ENCODE measurements at places on chromosomes 5 and 9.
A peak's percentile ranks its signal among the peaks of the same experiment; 100 is the strongest.

- DNase-seq = no peak
Observed at GRCh38 chr9:99019510-99020331, 76.0 kb downstream of the COL15A1 start.

DNA sequence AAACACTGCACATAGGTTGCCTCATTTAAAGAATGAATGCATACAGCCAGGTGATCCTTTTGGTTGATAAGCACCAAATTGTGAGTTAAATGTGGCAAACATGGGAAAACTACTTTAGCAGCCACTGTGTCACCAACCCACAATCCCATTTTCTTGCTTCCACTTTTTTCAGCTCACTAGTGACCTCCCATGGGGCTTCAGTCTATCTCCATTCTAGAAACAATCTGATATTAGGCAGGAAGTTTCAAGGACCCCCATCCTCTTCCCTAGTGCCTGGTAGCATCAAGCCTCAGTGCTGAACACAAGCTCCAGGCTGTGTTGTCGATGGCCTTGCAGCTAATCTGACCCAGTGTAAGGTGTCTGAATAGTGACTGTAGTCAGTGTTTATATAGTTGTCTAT, 66.2 kb downstream of the PLPPR1 start:
- DNase-seq = no peak

- no peak for DNase-seq
Observed at GRCh38 chr5:176155922-176156359, 82.3 kb upstream of the SIMC1 start.

DNA sequence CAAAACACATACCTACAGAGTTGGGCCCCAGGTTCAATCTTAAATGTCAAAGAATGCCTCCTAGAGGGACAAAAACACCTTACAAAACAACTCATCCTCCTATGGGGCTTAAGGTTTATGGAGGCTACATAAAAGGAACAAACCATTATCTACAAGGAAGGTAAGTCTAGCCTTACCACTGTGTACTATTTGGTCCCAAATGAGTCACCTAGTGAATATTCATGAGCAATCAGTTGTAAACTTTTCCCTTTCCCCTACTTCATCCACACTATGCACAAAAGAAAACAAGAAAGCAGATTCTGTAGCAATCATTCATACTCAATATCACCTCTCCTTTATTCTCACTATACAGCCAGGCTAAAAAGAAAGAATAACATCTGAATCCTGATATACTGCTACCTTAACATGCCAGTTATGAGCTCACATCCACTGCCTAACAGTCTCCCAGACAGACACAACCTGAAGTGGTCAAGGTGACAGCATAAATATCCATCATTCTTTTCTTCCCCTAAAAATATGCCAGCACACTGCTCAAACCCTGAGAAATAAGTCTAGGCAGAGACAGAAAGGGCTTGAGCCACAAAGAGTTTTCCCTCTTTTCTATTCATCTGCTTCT, 6.2 kb downstream of the OXCT1 start:
- no peak for DNase-seq

DNA sequence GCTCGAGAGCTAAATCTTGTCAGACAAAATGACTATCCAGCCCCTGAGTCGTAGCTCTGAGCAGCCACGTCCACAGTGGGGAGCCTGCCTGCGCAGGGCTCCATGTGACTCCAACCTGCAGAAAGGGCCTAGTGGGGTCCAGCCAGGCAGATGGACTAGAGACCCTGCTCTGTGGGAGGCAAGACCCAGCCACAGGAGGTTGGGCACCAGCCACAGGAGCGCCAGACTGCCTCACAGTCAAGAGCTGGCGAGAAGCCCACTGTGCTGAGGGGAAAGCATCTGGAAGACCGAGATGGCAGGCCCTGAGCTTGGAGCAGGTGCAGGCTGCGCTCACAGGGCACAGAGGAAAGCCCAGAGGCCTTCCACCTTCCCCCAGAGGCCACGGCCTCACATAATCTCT, 61.4 kb downstream of the C5orf15 start:
- DNase-seq = peak; percentile 83

GRCh38 chr9:112248722-112249121, 73.6 kb upstream of the SUSD1 start:
- no peak for DNase-seq

DNA sequence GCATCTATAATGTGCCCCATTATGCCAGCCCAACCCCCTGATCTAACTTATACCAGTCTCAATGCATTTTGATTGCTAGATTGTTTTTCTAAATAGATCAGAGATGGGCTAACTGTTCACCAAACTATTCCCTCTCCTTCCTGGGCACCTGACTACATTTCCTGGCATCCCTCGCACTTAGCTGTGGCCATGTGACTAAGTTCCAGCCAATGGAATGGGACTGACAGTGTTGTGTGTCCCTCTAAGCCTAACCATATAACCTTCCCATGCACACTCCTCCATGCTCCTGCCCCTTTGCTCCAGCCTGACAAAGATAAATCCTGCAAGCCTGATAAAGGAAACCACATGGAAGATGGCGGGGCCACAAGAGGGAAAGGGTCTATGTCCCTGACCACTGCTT, 12.3 kb upstream of the IFNK start:
- DNase-seq = no peak

GRCh38 chr5:156328161-156328560, 1.2 kb downstream of the SGCD start:
- DNase-seq = no peak

DNA sequence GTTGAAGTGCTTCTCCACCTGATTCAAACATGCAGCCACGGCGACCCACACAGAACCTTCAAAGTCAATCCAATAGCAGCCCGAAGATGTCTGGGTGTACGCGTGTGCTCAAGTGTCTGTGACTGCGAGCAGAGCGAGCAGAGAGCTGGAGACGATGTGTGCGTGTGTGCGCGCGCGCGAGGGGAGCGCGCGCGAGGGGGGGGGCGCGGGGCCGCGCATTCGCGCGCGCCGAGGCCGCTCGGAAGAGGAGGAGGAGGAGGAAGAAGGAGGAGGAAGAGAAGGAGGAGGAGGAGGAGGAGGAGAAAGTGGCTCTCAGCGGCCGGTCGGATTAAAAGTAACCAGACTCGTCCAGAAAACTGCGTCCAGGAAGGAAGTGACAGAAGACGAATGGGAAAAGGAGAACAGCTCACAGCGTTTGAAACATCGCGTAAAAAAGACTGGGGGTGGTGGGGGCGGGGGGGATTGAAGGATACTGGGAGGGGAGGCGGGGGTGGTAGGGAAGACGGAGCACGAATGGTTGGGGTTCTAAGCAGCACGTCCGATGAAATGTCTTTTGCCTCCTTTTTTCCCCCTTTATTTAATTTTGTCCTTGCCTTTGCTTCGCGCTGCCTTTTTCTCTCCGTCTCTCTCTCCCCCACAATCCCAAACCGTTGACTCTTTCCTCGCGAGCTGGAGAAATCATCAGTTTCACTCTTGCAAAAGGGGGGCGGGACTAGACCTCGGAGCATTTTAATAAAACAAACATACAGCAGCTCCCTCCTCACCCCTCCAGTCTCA, at the start of gene MEF2C:
Gene MEF2C, minus strand, starts transcription at position 126 of the 777 bp plus-strand sequence. CDS start 59,396 bp downstream, outside the sequence.
- peak; percentile 93 for DNase-seq

- no peak for DNase-seq
Observed at GRCh38 chr5:143037071-143037470, 266.9 kb downstream of the ARHGAP26 start.

DNA sequence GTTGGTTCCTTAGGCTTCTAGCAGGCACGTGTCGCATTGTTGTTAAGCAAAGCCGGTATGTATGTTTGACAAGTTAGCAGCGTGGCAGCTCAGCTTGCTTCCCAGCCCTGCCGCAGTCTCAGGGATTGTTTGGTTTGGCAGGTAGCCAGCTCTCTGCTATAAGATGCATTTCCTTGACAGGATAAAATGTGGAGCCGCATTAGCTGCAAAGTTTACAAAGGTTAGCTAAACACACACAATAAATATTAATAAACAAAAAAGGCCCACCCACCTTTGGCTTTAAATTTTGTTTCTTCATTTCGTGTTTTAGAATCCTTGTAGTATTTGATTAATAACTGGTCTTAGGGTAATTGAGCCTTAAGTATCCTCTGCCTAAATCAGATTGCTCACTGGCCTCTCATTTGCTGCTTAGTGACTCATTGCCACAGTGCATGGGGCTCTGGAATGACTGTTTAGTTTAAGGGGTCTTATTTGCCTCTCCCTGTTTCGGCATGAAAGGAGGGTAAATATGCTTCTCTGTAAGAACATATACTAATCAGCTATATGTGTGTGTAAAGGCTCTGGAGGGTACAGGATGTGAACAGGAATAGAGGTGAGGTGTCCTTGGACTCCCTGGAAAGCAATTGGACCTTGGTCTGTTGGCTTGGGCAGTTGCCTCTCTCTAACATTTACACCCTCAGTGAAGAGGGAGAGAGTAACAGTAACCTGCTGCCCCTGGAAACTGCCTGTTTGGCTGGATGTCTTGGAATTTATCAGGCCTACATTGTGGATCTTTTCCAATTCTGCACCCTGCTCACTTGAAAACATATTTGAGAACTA, 122.0 kb downstream of the GDNF start:
- DNase-seq = peak; percentile 53

DNA sequence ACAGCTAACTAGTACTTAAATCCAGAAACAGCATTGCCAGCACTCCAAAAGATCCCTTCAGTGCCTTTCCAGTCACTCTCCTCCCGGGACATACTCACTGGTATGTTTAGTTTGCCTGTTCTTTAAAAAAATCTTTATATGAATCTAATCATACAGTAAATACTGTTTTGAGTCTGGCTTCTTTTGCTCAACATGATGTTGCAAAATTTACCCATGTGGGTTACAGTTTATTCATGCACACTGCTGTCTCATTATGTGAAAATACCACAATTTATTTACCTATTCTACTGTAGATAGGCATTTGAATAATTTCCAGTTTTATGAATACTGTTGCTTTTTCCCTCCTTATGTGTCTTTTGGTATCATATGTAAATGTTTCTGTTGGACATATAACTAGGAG, 13.5 kb downstream of the NDFIP1 start:
- DNase-seq = no peak

GRCh38 chr9:93329629-93330280, 121.7 kb upstream of the FAM120A start:
- no peak for DNase-seq

- no peak for DNase-seq
Observed at GRCh38 chr5:32526810-32527209, 58.5 kb upstream of the SUB1 start.

GRCh38 chr9:93725382-93725781, 149.0 kb downstream of the PHF2 start:
- no peak for DNase-seq

GRCh38 chr9:94805051-94805489, 78.6 kb downstream of the AOPEP start:
- DNase-seq = no peak

Data from right cardiac atrium (tissue), 5 donors.